AG04449 (cell line): ENCODE measurements at places on chromosomes 5 and 9.
A peak's percentile ranks its signal among the peaks of the same experiment; 100 is the strongest.

- no peak for DNase-seq
These were observed 273.3 kb upstream of the TNC start for GRCh38 chr9:115391168-115391825.

DNA sequence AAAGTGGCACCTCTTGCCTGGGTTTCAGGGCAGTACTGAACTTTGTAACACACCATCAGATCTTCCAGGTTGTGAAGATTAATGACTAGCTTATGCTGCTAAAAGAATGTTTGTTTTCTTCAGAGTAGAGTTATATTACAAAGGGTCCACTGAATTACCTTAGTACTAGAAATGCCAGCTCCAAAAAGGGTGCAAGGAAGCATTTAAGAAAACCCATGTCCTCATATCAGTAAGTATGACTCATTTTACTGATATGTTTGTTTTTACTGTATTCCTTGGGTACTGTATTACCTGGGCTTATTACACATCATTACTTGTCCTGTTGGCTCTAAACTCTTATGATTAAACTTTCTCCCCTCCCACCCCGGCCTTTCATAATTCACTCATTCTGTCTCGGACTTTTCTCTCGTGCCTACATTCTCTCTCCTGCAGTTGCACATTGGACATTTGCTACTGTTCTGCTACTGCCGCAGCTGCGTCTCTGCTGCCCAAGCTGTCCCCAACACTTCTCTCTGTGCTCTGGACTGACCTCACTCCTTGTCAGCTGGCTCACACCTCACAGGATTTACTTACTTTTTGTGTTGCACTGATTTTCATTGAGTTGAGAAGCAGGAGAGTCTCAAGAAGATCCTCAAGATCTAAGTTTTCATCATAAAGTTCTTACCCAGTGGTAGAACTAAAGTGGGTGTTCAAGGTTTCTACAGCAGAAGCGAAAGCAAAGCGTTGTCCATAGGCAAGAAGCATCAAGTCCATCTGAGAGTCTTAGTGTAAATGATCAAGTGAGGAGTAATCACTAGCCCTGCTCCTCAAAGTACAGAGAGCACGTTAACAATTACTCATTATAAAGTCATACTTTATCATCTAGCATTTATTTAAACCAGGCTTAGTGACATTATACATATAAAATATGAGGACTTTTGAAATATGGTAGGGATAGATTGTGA, 53.2 kb upstream of the C9orf72 start:
- no peak for DNase-seq

- no peak for DNase-seq
These were observed 7.6 kb downstream of the GRIN1 start for GRCh38 chr9:137146527-137146918.

DNA sequence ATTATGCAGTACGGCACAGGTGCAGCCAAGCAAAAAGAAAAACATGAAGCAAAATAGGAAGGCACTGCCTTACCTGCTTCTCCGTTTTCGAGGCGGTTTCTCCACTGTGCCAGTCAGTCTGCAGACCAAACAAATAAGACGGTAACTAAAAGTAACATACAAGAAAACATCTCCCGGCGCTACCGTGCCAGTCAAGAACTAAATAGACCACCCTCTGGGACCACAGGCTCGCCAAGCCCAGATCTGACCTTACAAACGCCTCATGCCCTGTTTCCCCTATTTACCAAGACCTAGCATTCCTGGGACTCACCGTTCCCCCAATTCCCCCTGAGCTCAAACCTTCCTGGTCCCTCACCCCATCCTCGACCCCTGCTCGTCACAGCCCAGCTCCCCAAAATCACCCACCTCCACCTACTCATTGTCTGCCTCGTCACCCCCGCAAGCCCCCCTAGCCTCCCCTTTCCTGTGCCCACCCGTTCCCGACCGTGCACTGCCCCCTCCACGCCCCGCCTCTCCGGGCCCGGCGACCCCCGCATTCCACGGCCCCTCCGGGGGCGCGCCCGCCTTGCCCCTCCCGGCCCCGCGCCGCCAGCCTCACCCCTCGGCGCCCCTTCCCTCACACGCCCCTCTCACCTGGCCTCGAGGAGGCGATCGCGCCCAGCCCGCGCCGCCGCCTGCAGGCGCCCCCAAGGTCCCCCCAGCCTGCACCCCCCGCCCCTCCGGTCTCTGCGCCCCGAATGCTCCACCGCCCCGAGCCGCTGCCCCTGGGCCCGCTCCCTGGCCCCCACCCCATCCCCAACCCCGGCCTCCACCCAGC, 560 bp downstream of the SCAI start:
- no peak for DNase-seq

GRCh38 chr5:133460172-133460758, 152.1 kb downstream of the FSTL4 start:
- DNase-seq, result no peak

- DNase-seq, result no peak
These were observed 23.6 kb upstream of the CDK5RAP2 start for GRCh38 chr9:120603591-120603990.

GRCh38 chr5:73273379-73274050, 100.5 kb downstream of the TMEM174 start:
- DNase-seq, result no peak

GRCh38 chr9:16174915-16175314, 622.1 kb downstream of the CCDC171 start:
- no peak for DNase-seq

GRCh38 chr5:68464424-68464823, 248.9 kb downstream of the PIK3R1 start:
- no peak for DNase-seq

- DNase-seq, result no peak
These were observed 202.7 kb downstream of the ATP10B start for GRCh38 chr5:160649304-160649703.

DNA sequence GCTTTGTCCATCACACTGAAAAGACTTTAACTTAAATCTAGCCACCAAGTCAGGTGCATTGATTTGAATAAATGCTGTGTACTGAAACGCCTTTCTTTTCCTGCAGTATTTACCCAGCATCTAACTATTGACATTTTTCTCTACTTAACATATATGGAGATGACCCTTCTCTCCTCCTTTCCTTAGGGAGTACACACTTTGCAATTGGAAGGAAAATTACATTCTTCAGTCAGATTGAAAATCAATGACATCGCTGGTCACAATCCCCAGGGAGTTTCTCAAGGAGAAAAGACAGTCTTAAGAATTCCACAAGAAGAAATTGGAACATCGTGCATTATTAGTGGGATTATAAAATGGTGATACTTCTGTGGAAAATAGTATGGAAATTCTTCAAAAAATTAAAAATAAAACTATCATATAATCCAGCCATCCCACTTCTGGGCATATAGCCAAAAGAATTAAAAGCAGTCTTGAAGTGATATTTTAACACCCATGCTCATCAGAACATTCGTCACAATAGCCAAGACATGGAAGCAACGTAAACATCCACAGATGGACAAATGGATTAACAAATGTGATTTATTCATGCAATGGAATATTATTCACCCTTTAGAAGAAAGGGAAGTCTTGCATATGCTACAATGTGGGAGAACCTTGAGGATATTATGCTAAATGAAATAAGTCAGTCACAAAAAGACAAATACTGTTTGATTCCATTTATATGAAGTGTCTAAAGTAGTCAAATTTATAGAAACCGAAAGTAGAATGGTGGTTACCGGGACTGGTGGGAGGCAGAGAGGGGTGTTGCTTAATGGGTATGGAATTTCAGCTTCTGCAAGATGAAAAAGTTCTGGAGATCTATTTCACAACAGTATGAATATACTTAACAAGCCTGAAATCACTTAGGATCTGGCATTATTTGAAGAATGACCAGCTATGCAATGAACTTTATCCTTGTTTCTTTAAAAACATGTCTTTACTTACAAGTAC, 14.3 kb upstream of the FREM1 start:
- peak; percentile 50 for DNase-seq

- no peak for DNase-seq
These were observed 8.9 kb downstream of the LCN1 start for GRCh38 chr9:135530146-135530545.

DNA sequence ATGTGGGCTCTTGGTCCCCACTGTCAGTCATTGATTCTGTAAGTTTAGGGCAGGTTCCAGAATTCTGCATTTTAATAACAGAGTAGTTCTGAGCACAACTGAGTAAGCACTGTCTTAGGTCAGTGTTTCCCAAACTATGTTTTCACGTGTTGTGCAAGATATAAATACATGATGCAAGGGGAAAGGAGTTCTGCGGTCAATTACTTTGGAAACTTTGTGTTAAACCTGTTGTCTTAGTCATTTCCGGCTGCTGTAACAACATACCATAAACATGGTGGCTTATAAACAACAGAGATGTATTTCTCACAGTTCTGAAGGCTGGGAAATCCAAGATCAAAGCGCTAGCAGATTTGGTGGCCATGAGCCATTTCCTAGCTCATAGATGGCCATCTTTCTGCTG, 69.8 kb downstream of the EQTN start:
- no peak for DNase-seq

DNA sequence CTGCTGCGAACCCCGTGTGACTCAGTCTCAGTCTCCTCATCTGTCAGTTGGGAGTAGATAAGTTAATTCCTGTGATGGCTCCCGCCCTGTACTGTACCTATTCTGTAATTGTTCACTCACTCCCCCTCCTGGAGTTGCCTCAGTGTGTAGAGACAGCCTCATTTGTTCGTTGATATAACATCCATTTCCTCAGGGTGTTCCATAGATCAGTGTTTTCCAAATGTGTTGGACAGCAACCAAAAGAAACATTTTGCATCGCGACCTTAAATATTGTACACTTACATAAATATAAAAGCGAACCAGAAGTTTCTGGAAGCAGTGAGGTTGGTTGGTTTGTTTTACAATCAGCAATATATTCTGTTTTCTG, 698 bp downstream of the NFX1 start:
- no peak for DNase-seq

DNA sequence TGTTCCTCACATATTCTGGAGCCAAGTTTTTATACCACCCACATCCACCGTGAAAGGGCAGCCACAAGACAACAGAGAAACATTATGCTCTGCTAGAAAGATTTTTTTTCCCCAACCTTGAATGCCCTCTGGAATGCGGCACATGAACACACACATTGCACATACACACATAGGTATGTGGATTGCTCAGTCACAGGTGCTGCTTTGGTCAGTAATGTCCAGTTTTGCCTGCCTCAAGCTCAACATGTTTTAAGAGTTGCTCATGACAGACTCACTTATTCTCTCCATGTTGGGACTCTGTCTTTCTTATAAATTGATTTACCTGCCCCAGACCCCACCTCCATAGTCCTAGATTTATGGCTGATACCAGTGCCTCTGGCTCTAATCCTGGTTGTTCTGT, 138.0 kb upstream of the ASTN2 start:
- no peak for DNase-seq

GRCh38 chr9:76558465-76558864, 99.5 kb downstream of the GCNT1 start:
- DNase-seq, result no peak

- DNase-seq, result no peak
These were observed 2.1 kb downstream of the BTNL9 start for GRCh38 chr5:181042036-181042713.

DNA sequence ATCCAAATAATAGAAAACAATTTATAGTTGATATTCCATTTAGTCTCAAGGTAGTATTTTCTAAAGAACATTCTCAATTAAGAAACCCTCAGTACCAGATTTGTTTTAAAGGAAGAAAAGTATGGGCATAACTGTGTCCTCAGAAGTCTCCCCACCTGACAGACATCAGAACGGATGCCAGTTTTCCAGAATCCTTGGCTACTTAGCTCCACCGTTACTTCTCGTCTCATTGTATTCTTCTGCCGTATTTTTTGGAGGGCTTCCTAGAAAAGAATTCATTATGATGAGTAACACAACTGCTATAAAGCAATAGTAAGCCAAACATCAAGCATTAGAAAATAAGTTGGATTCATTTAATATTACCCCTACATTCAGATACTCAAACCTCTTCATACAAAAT, 67.8 kb downstream of the DROSHA start:
- DNase-seq, result no peak

DNA sequence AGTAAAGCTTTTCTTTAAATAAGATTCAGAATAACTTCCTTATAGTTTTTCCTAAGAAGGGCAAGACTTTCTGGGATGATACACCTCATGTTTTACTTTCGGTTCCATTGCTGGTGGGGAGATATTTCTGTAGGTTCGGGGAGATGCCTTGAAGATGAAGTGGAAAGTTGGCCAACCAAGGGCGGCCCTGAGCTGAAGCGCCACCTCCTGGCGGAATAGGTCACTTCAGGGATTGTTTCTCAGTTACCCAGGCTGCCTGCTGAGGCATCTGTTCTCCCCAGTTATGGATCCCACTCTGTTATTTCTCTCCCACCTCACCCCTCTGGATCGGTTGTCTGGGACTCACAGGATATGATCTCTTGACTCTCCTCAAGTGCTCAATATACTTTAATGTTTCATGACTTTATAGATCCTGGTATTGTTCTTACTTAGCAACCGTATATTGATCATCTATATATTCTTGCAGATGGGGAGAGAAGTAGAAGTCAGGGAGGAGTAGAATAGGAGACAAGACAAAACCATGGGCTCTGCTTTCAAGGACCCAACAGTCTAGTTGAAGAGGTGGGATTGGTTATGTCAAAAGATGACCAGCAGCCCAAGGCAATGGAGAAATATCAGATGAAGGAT, 23.4 kb downstream of the MEGF10 start:
- DNase-seq, result no peak

- no peak for DNase-seq
These were observed 12.2 kb downstream of the RNF44 start for GRCh38 chr5:176524987-176525386.

DNA sequence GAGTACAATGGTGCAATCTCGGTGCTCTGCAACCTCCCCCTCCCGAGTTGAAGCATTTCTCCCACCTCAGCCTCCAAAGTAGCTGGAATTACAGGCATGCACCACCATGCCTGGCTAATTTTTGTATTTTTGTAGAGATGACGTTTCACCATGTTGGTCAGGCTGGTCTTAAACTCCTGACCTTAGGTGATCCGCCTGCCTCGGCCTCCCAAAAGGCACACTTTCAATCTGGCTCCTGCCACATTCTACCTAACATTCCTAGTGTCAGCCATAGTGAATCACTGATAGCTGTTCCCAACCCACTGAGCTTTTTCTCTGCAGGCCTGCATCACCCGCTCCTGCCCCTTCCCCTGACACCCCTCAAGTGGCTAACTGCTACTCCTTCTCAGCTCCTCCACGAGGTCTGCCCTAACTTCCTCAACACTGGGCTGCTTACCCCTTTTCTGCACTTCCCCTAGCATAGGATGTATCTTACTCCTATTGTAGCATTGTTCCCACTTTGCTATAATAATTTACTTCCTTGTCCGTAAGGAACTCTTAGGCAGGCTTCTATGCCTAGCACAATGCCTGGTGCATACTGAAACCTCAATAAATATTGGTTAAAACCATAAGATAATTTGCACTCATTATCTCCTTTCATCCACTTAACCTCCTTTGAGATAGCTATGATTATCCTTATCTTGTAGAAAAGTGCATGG, 42.0 kb upstream of the LIFR start:
- no peak for DNase-seq

GRCh38 chr5:166358127-166358830, 1933.2 kb upstream of the WWC1 start:
- DNase-seq, result no peak
